ENCODE measurements at places on chromosomes 7 and 10.

GRCh38 chr7:157797361-157797760 lies 460.6 kb downstream of the DNAJB6 start:
- DNase-seq: no peak

DNA sequence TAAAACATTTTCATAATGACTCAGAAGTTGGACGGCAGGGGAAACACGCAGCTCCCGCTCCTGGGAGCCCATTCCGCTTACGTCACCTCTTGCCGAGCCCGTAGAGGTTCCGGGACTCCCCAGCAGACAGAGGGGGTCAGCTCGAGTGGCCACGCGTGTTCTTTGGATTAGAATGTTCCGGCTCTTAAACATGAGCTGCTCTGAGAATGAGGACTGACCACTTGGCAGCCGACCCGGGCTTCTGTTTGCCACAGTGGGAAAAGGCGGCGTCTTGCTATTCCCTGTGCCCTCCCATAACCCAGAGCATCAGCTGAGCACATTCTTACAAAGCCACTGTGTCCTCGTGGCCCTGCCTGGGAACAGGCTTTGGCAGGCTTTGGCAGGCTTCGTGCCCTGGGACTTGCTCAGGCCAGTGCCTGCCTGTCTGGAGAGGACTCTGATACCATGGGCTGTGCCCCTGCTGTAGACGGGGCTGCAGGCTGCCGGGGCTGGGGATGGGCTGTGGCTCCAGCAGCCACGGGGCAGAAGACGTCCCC lies 40.1 kb downstream of the PFKP start:
- DNase-seq: no peak

- no peak for DNase-seq
Observed at GRCh38 chr7:55189146-55189766, 170.4 kb downstream of the EGFR start.

DNA sequence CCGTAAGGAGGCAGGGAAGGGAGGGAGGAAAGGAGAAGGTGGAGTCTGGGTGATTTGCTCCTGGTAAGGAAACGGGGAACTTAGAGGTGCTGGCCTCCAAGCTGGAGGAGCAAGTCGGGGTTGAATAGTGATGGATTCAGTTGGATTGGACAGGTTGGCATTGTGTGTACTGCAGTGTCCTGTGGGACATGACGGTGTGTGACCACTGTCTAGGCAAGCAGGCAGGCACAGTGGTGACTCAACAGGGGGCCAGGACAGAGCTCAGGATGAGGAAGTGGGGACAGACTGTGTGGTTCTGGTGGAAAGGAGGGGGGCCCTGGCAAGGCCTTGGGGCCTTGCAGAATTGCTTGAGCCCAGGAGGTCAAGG lies 48.8 kb downstream of the COL26A1 start:
- DNase-seq: no peak

DNA sequence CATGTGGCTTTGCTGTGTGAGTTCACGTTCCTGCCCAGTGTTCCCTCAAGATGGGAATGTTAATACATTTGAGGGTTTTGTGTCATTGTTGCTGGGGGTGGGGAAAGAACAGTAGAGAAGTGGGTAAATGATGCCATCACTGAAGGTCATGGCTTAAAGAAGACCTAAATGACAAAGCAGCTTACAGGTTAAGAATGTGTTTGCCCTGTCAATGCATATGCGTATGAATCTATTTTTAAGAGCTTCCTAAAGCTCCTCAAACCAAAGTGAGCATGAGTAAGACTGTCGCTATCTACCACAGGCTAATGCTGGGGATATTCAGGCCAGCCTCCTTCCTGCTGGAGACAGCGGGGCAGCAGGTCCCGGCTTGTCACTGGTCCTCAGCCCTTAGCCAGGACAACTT lies 162.9 kb downstream of the CREB5 start:
- no peak for DNase-seq

GRCh38 chr7:151117565-151117964 lies 31.3 kb downstream of the AGAP3 start:
- DNase-seq: no peak

Data from HFF-Myc (cell line).